ENCODE measurements at places on chromosomes 12 and 14. TPM values are rescaled to one million over a fixed set of nuclear protein-coding genes. Genes with fewer than 3 reads are reported as not detected.

GARIN6 gene
- total RNA-seq = not detected

PTCSC3 gene
- total RNA-seq = not detected

PEBP1 gene
- 168 TPM for total RNA-seq

LRP6 gene
- 23.0 TPM for total RNA-seq

EML1 gene
- total RNA-seq = 6.0 TPM

TRPV4 gene
- 0.51 TPM for total RNA-seq

KCNMB4 gene
- 0.26 TPM for total RNA-seq

SERPINA9 gene
- not detected for total RNA-seq

C1QL4 gene
- not detected for total RNA-seq

KRT74 gene
- total RNA-seq = 0.13 TPM

KCNH3 gene
- under 0.01 TPM for total RNA-seq

PRKD1 gene
- 1.0 TPM for total RNA-seq

WSCD2 gene
- not detected for total RNA-seq

TSPAN11 gene
- total RNA-seq = under 0.01 TPM

ZNF219 gene
- total RNA-seq = 7.8 TPM

RPS6KL1 gene
- total RNA-seq = 6.1 TPM

KRT7 gene
- 895 TPM for total RNA-seq

OR11H12 gene
- not detected for total RNA-seq

TMEM119 gene
- total RNA-seq = not detected

SLCO1B1 gene
- not detected for total RNA-seq

NGB gene
- total RNA-seq = not detected

CCNK gene
- 18.4 TPM for total RNA-seq

STYK1 gene
- total RNA-seq = 0.53 TPM

TAPBPL gene
- total RNA-seq = 1.8 TPM

SMCO2 gene
- 1.8 TPM for total RNA-seq
